ENCODE measurements at places on chromosomes 3 and 15.

DNA sequence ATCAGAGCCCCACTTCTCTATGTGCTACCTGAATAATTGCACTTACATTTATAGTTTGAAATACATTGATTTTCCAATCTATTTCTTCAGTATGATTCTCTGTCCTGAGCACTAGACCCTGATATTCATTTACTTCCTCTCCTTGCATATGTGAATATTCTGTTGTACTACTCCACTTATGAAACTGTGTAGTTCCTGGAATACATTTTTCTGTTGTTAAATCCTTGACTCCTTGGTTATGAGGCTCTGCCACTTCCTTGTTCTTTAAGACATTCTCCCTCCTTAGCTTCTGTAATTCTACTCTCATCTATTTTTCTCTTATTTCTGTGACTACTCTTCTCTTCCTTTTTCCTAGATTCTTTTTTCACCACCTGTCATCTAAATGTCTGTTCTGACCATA, 12.9 kb upstream of the MGA start:
- DNase-seq, result no peak

DNA sequence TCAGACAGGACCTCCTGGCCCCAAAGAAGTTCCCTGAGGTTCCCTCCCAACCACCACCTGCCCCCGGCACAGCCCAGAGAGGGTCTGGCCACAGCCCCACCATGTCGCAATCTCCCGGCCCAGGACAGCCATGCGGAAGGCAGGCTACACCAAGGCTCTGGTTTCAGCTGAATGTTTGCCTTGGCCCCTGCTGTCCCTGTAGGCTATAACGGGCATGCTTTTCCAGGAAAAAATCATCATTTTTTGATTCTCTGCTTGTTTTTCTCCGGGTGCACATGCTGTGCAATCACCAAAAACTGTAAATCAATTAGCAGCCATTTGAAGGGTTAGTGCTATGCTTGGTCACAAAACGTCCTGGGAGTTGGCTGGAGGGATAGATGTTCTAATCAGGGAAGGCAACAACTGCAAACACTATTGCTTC, 142.7 kb upstream of the IGF1R start:
- no peak for DNase-seq

DNA sequence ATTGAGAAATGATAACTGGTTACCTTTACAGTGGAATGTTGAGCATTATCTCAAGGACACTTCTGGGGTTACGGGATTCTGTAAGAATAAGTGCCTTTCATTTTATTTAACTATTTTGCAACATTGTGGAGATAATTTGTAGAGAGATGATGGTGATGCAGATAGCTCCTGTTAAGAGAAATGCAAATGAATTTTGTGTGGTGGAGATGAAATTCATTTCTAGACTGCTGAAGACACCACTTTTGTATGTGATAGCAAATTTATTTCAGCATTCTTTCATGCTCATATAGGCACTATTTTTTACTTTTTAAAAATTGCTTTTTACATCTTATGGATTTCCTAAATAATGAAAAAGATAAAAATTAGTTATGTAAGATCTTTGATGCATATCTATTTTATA, 463.3 kb upstream of the CBLB start:
- DNase-seq, result no peak

DNA sequence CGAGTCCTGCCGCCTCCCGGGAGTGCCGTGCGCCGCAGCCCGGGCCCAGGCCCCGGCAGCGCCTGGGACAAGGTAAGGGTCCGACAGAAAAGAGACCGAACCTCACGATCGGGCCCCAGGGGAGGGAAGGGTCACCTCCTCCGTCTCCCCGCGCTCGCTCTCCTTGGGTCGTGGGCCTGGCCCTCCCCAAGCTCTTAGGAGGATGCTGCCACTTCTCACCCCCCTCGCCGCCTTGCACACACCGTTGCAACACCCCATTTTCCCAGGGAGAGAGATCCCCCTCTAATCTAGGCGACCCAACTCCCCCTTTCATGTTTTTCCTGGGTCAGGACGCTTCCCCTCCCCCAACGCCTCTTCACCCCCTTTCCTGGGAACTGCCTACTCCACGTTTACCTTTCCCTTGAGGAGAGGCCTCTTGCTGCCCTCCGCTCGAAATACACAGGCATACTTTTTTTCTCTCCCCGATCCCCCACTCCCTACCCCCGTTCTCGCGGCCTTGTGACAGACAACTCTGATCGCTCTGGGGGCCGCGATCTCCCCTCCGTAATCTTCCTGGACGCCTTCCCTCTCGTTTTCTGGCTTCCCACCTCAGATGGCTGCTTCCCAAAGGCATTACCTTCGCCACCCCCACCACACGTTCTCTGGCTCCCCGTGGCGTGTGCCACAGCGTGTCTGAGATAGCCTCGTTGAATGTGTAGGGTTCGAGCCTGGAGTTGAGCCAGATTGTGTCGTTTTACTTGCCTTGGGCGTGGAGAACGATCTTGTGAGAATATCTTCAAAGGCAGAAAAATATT, 688 bp downstream of the SETD5 start:
- no peak for DNase-seq

DNA sequence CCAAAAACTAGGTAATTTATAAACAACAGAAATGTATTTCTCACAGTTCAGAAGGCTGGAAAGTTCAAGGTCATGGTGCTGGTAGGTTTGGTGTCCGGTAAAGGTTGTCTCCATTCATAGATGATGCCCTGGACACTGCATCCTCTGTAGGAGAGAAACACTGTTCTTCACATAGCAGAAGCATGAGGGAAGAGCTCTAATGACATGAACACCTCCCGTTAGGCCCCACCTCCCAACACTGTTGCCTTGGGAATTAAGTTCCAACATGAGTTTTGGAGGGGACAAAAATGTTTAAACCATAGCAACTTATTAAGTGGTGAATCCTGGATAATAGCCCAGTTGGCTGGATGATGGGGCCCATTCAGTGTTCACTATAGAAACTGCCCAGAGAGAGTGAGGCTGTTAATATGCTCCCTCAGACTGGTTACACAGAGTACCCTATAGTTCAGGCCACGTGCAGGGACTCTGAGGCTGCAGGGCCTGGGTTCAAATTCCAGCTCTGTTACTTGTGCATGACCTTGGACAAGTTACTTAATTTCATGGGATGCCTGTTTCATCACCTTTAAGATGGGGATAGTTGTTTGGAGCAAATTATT, 37.0 kb downstream of the CCNL1 start:
- DNase-seq, result no peak

GRCh38 chr15:50183112-50183794, 1.3 kb downstream of the SLC27A2 start:
- no peak for DNase-seq

- DNase-seq, result no peak
Observed at GRCh38 chr3:58668247-58668646, 1.7 kb upstream of the FAM3D start.

- no peak for DNase-seq
Observed at GRCh38 chr3:181761906-181762305, 50.2 kb downstream of the SOX2 start.

- DNase-seq, result no peak
Observed at GRCh38 chr3:136134091-136134490, 62.0 kb downstream of the MSL2 start.

DNA sequence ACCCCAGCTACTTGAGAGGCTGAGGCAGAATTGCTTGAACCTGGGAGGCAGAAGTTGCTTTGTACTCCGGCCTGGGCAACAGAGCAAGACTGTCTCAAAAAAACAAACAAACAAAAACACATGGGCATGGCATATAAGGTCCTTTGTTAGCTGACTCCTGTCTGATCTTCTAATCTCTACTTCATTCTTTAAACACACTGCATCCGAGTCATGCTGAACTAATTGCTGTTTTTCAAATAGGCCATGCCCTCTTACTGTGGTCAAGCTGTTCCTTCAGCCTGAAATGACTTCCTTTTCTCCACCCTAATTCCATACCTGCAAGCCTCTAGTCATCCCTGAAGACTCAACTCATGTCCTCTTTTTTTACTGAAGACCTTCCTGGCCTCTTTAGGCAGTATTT, 22.3 kb upstream of the SLMAP start:
- no peak for DNase-seq

GRCh38 chr3:52983828-52984227, 62.0 kb downstream of the SFMBT1 start:
- DNase-seq, result no peak

- DNase-seq, result no peak
Observed at GRCh38 chr15:68145706-68146105, 59.4 kb downstream of the CALML4 start.

DNA sequence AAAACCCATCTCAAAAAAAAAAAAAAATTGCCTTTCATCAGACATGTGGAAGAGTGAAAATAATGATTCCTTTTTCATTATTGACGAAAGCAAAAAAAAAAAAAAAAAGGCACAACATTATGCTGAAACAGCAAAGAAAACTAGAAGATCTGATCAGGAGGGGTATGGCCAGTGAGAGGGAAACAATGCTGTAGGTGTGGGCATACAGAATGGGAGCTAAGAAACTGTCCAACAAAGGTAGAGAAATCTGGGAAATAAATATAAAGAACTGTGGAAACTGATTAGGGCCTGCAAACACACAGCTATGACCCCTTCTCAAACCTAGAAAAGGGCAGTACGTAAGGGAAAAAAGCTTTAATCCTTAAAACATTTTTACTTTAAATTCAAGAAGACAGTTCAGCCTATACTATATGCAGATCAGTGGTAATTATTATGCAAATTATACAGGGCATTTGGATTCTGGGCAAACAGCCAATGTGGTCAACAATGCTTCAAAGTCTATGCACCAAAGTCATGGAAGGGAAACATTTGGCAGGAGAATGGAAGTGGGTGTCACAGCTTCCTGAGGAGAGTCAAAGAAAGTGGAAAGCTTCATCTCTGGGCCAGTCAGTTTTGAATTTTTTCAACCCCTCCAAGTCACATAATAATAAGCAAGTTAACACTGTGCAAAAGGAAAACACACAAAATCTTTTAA, 68.3 kb upstream of the SLC12A8 start:
- DNase-seq, result no peak

DNA sequence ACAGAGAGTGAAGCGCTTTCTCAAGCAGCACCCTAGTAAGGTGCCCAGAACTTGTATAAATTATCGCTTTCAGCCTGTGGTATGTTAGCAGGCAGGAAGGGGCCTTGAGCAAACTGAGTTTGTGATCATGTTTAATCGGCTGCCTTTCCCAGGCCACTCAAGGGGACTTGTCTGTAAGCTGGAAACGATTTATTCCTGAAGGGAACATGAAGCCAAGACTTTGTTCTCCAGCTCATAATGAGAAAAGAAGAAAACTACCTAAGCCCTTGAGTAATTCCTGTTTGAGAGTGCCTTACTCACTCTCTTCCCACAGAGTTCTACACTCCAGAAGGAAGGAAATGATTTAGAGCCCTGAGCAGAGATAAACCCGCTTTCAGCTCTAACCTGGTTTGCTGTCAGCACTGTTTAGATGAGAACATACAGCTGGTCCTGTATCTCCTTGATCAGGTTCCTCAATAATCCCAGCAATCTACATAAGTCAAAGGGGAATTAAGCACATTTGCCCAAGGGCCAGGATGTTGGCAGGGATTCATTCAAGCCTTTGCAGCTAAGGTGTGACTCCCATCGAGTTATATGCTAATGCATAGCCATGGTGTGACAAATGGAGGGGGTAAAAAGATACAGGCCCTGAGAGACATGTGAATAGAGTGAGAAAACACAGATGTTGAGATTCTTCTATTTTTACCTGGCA, 187.7 kb upstream of the SLC24A5 start:
- no peak for DNase-seq

- peak; percentile 79 for DNase-seq
Observed at GRCh38 chr3:49171119-49171774, at the start of gene KLHDC8B. Gene KLHDC8B, plus strand, starts transcription at chr3:49171598. Its CDS starts 1,172 bp downstream, at chr3:49172770.

DNA sequence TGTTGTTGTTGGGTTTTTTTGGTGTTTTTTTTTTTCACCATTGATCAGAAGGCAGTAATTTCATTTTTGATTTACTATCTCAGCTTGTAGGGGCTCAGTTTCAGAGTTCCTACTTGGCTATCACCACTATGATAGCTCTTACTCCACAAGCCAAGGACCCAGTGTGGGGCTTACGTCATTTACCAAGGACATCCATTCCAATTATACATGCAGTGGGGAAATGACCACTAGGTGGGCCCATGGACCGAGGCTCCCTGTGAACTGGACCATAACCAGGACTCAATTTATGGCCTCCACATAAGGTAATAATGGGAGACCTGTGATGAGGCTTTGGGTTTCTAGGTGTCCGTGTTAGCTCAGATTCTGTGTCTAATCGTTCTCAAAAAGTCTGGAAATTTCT, 67.5 kb upstream of the CACNA1D start:
- no peak for DNase-seq

GRCh38 chr3:152345233-152345632, 76.5 kb downstream of the MBNL1 start:
- DNase-seq, result no peak

DNA sequence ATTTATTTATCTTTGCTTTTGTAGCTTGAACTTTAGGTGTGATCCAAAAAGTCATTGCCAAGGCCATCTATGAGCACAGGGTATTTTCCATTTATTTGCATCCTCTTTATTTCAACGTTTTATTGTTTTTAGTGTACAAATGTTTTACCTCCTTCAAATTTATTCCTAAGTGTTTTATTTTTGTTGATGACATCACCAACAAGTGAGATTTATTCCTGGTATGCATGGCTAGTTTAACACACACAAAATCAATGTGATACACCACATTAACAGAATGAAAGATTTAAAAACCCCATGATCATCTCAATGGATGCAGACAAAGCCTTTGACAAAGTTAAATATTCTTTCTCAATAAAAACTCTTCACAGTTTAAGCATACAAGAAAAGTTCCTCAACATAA, 66.3 kb upstream of the CHRM5 start:
- DNase-seq, result no peak

DNA sequence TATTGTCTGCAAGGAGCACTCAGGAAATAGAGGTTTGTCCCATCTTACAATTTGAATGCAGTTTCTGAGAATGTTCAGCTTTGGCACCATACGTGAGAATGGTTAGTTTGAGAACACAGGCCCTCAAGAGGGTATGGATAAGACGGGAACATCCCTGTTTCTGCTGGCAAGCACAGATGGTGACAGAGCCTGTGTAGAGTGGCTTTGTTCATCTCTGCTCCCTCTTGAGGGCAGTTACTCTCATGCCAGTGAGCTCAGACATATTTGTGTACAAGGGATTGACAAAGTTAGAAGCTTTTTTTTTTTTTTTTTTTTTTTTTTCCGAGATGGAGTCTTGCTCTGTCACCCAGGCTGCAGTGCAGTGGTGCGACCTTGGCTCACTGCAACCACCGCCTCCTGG, 71.5 kb upstream of the FILIP1L start:
- DNase-seq, result no peak

DNA sequence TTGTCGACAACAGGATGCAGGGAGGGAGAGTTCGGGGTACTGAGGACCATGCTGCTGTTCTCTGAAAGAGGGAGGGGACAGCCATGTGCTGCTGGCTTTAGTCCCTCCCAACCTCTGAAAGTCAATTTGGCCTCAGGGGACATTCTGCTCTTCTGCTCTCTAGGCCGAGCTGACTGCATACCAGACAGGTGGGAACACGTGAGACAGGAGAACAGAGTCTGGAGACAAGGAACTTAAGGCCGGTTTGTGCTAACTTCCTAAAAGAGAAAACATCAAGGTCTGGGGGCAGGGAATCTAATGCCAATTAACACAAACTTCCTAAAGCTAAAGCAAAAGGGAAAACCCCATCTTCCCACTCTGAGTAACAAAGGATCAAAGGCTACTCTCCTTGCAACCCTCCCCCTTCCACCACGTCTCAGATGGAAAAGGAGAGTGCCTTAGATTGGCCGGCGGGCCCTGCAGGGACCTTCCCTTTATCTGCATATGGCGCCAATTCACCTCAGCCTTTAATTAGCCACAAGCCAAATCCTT, 41.0 kb downstream of the SLCO2A1 start:
- DNase-seq, result no peak

GRCh38 chr3:95705786-95706418, 1108.5 kb upstream of the EPHA6 start:
- no peak for DNase-seq
